ENCODE measurements at places on chromosomes 11 and 22.

- DNase-seq, result peak; percentile 10
These were observed 94.5 kb downstream of the CADM1 start for GRCh38 chr11:115409691-115410220.

DNA sequence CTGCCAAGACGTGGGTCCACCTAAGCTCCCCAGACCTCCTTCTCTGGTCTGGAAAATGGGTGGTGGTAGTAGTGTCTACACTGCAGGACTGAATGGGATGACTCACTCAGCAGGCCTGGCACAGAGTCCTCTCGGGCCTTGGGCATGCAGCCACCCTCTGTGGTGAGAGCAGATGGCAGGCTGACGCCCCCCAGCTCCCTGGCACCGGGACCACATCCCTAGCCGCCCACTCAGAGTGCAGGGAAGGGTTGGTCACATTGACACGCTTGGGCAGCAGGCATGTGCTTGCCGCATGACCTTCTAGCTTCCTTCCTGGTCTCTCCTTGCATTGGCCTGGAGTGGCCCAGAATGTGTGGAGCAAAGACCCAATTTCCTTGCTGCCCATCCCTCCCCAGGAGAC, 30.7 kb upstream of the PRODH start:
- DNase-seq, result no peak

- DNase-seq, result no peak
These were observed 46.5 kb downstream of the NFAM1 start for GRCh38 chr22:42385696-42386095.

- DNase-seq, result no peak
These were observed 4.1 kb upstream of the GAS2L1 start for GRCh38 chr22:29302402-29302680.

- no peak for DNase-seq
These were observed 20.2 kb upstream of the RGL4 start for GRCh38 chr22:23670378-23671295.
